Foreskin keratinocyte (primary cell): ENCODE measurements at places on chromosomes 6 and 20.

DNA sequence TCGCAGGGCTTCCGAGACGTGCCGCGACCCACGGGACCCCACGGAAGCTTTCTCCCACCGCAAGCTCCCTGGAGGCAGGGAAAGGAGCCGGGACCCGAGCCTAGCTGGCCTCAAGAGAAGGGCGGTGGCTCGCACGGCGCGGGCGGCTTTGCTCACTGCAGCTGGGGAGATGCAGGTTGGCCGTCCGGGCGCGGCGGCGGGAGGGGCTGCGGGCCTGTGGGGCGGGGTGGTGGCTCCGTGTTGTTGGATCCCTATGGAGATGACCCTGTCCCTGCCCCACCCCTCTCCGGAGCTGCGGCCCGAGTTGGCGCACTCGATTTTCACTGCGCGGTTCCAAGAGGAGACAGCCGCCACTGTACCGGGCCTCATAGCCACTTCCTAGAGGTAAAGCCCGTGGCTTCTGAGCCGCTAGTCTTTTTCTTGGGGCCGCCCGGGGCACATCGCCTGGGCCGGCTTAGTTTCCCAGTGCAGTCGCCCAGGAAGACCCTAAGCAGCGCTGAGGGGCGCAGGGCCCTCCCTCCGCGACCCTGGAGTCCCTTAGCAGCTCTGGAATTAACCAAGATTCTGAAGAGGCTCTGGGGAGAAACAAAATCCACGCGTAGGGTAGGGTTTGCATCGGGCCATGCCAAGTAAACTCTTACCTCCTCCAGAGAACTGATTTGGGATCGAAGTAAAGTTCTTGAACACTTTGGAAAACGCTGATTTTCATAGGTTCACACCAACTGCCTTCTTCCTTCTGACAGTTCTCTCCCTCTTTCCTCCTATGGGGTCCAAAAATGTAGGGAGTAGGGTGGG lies at the start of gene ECT2L:
Gene ECT2L (plus strand): TSS at position 279 of the 795 bp plus-strand sequence. CDS start 17,188 bp downstream, outside the sequence.
- peak; percentile 41 for DNase-seq

GRCh38 chr6:42984924-42985475 lies 630 bp downstream of the PPP2R5D start:
- no peak for DNase-seq

- DNase-seq, result no peak
Observed at GRCh38 chr6:35275744-35276260, 16.3 kb downstream of the ZNF76 start.

GRCh38 chr6:1325461-1326309 lies 13.8 kb downstream of the FOXQ1 start:
- peak; percentile 98 for DNase-seq

DNA sequence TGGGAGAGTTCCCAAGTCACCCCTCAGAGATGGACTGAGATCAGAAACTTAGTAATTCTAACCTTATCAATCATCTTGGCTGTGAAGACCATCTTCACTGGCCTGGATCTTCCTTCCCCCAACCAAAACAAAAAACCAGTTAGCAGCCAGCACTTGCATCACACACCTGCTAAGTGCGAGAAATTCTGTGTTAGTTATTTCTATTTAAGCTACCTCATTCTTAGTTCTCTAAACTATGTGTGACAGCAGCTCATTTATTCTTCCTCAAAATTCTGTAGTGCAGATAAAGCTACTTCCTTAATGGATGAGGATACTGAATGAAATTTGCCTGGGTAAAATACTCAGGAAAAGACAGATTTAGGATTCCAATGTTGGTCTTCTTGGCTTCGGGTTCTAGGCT lies 18.2 kb upstream of the TAGAP start:
- DNase-seq, result no peak

GRCh38 chr20:6395695-6396094 lies 272.9 kb upstream of the FERMT1 start:
- DNase-seq, result peak; percentile 78

DNA sequence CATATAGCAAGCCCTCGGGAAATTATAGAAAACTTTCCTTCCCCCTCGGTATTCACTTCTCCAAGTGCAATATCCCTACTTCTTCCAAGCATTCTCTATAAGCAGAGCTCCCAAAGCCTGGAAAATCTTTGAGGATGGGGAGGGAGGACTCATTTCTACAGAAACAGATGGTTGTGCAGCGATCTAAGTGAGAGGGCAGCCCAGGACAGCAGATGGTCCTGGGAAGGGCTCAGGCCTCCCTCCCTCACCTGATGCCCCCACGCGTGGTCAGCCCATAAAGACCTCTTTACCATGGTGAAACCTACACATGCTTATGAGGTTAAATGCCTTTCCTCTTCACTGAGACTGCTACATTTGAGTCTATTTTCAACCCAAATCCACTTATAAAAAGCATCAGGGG lies 319.6 kb upstream of the QKI start:
- DNase-seq, result no peak

DNA sequence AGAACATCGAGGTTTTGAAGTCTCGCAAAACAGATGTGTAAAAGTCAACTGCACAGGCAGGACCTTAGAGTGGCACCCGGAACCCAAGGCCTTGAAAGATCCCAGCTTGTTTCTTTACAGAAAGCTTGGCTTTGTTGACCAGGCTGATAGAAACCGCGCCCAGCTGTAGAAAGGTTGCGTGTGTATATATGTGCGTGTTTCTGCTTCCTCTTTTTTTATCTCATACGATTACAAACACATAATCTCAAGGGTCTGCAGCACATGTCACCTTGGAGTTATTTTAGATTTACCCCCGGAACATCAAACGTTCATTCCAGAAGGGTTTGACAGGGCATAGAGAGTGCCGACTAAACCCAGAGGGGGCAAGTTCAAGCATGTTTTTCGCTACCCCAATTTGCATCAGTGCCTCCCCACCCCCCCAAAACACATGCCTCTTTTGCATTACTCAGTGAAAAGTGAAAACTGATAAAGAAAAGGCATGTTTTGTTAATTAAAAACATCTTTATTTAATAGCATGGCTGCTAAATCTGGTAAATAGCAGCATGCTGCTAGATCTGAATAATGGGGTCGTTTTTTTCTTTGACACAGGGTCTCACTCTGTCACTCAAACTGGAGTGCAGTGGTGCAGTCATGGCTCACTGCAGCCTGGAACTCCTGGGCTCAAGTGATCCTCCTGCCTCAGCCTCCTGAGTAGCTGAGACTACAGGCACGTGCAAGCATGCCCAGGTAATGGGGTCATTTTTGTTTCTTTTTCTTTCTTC lies 33.2 kb upstream of the NCOA3 start:
- DNase-seq, result no peak

DNA sequence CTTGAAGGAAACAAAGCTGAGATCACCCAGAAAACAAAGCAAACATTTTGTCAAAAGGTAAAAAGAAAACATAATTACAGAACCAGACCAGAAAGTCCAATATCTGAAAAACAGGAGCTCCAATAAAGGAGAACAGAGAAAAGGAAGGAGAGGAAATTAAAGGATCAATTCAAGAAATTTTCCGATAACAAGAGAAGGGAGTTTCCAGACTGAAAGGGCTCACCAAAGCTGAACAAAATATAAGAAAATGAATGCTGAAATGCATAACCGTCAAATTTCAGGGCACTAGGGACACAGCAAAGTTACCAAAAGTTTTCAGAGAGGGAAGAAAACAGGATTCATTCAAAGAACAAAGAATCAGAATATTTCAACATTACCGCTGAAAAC lies 23.9 kb downstream of the ILRUN start:
- DNase-seq, result no peak

GRCh38 chr6:83633149-83633548 lies 75.8 kb downstream of the SNAP91 start:
- no peak for DNase-seq

DNA sequence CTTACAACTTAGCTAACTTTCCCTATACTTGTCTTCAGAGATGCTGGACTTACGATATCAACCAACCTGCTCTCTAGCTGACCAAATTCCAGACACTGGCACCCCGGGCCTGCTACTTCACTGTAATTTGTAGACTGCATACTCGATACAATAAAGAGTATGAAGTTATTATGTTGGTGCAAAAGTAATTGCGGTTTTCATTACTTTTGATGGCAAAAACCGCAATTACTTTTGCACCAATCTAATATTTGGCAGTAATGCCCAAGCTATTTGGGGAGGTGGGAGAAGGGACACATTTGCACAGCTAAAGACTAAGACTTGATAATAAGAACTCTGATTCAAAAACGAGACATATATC lies 34.9 kb upstream of the ARHGAP18 start:
- DNase-seq, result no peak
